ENCODE measurements at places on chromosomes 7 and 10.

GRCh38 chr10:1180836-1181235, 124.7 kb downstream of the WDR37 start:
- DNase-seq: no peak

GRCh38 chr7:28280516-28280915, 99.9 kb upstream of the JAZF1 start:
- DNase-seq: no peak

GRCh38 chr7:132242192-132242812, 334.0 kb downstream of the PLXNA4 start:
- no peak for DNase-seq

GRCh38 chr10:6239213-6239991, 36.7 kb downstream of the PFKFB3 start:
- peak; percentile 77 for DNase-seq

DNA sequence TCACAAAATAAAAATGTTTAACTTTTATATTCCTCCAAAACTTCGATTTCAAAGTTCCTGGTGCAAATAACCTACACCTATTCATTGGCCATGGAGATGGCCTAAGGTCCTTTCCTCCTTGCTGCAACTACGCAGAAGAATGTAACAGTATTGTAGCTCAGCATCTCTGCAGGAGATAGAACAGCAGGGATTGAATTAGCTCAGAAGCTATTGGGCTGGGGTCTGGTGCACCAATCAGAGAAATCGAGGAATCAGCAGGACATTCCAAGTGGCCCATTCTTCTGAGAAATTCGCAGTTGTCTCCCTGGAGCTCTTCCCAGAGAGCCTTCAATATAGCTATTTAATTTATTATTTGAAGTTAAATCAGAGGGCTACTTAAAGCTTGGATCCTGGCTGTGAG, 560.6 kb downstream of the GATA3 start:
- no peak for DNase-seq

GRCh38 chr7:54904130-54904529, 114.7 kb upstream of the EGFR start:
- DNase-seq: no peak

DNA sequence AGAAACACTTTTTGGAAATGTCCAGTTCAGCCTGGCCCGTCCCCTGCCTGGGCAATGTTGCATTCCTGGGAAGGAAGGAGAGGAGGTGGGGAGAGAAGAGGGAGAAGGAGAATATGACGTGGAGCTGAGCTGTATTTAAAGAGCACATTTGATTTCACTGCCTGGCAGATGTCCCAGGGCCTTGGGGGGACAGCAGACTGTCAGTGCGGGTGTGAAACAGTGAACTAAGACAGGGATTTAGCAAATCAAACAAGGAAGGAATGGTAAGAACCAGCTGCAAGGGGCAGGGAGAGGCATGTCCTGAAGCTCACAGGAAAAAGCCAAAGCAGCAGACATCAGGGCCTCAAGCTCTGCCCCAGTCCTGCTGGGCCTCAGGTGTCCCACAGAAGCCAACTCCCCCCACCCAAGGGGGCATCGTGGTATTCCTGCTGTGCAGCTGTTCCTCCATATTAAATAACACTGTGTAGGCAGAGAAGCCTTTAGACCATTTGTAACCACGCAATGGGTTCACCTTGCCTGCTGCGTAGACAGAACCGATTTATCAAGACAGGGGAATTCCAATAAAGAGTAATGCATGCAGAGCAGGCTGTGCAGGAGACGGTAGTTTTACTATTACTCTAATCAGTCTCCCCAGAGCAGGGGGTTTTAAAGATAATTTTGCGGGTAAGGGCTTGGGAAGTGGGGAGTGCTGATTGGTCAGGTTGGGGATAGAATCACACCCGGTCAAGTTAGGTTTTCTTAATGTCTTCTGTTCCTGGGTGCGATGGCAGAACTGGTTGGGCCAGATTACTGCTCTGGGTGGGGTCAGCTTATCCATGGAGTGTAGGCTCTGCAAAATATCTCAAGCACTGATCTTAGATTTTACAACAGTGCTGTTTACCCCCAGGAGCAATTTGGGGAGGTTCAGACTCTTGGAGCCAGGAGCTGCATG, 18.3 kb downstream of the LEP start:
- no peak for DNase-seq

DNA sequence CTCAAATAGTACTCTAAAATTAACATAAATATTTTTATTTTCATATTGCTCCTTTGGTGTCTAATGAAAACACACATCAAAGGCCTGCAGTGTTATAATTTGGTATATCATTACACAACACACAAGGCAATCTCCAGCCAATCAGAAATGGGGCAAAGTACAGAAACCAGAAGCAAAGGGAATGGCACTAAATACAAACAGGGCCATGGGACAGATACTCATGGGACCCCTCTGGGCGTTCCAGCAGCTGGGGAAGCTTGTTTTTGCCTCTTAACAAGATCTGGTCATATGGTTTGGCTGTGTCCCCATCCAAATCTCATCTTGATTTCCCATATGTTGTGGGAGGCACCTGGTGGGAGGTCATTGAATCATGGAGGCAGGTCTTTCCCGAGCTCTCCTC, 551.8 kb upstream of the NRP1 start:
- DNase-seq: no peak

DNA sequence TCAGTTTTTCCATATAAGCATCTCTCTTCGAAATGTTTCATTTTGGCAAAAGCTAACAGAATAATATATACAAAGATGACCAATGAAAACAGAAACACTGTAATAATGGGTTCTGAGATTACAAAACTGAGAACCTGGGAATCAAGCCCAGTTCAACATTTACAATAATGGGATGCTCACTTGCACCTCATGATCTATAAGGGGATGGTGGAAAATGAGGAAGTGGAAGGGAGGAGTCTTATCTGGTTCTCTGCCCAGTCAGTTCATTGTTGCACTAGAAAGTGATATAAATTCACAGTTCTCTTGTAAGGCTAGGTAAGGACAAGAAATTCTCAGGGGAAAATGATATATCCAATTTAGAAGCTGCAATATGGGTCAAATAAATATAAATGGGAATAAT, 31.7 kb upstream of the RHOBTB1 start:
- DNase-seq: no peak

GRCh38 chr7:91291902-91292301, 27.7 kb downstream of the FZD1 start:
- DNase-seq: no peak

DNA sequence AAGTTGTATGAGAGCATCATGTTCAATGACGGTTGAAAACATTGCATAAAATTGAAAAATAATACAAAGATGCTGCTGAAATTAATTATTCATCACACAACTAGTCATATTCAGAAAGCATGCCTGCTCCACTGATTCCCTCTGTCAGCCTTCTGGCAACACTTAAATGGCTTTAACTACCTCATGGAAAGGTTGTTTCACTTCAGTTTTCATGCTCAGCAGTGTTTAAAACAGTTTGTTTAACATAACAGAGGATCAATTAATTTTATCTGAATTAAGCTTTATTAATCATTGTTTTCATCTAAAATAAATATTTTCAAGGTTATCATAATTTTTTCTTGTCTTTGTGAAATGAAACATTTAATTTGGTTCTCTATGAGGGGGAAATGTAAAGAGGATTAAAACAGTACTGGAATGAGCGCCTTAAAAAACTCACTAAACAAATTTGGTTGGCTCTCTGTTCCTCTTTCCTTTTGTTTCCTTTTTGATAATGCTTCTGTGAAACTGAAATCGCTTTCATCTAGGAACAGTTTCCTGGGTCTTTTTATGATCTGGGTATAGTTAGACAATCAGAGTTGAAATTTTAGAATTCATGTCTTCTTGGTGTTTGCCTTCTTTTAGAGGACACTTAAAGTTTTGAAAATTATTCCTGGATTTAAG, 427.4 kb downstream of the SH2D4B start:
- no peak for DNase-seq

- DNase-seq: no peak
Measured at GRCh38 chr7:122803323-122803722, 82.9 kb downstream of the CADPS2 start.

GRCh38 chr10:4437061-4437460, 388.9 kb upstream of the AKR1E2 start:
- DNase-seq: no peak

DNA sequence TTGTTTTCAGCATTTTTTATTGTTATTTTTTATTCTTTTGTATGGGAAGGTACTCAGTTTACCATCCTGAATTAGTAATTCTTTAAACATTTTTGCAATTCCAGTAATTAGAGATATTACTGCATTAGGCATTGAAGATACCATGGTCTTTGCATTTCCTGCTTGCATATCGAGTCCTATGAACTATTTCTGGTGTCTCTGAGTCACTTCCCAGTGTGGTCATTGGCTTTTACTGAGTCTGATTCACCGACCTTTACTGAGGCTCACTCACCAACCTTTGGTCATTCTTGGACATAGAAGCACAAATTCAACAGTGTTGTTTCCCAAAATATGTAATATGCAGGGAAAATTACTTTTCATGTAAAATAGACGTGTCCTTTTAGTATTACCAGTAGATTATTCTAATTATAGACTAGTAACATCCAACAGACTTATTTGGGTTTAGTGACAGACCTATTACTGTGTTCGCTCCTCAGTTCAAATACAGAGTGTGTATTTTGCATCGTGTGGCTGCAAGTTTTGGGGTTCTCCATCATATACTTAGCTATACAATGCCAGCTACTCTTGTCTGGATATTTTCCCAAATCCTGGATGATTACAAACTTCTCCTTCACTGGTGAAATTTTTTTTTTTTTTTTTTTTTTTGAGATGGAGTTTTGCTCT, 180.7 kb upstream of the PRSS1 start:
- DNase-seq: no peak

- DNase-seq: peak; percentile 54
Measured at GRCh38 chr7:31744294-31744874, 57.4 kb downstream of the PPP1R17 start.

GRCh38 chr10:8272794-8273425, 218.4 kb downstream of the GATA3 start:
- DNase-seq: no peak

- no peak for DNase-seq
Measured at GRCh38 chr10:119378737-119379067, 163.8 kb downstream of the RGS10 start.

DNA sequence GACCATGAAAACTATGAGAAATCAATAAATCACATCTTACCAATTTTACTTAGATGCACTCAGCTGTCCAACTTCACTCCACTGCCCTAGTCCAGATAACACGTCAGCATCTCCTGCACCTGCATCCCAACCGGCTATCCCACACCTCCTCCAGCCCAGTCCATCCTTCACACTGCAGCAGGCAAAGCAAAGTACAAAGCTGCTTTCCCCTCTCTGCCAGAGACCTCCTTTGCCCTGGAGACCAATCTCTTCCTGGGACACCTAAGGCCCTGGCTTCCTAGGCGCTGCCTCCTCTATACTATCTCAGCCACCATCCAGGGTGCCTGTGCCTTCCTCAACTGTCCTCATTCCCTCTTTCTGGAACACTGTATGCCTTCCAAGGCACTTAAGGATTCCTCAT, 90.3 kb upstream of the DDC start:
- DNase-seq: peak; percentile 26

DNA sequence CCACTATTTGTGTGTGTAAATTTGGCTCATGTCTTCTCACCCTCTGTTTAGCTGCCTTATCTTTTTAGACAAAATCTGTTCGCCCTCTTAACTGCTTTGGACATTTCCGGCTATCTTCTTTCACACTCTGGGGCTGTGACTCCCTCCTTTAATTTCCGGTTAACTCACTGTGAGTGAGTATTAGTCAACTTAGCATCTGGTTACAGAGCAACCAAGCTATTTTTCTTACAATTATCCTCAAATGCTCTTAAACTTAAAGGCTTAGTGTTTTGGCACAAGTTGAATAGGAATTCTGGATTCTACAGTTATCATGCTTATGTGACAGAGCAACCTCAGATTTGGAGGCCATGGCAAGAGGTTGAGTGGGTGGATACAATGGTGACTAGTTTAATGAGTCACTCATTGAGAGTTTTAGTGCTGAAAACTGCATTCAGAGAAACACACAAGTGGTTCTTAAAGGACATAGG, 177.6 kb upstream of the SEMA3A start:
- no peak for DNase-seq

- DNase-seq: no peak
Measured at GRCh38 chr7:84044834-84045233, 149.8 kb downstream of the SEMA3A start.

GRCh38 chr7:140084142-140084655, 21.4 kb upstream of the PARP12 start:
- no peak for DNase-seq

DNA sequence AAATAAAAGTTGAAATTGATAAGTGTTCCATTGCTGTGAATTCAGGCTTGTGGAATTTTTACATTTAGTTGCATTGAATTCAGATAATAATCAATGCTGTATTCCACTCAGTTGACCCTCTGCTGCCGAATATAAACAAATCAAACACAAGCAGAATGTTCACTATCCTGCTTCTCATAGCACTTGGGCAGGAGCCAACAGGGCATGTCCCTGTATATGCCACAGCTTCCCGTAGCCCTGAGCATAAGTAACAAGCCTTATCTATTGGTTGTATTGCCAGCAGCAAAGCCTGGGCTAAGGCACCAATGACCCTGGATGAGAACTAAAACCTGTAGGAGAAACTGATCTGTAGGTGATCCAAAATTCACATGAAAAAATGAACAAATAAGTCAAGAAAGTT, 145.9 kb downstream of the ARHGAP12 start:
- no peak for DNase-seq

DNA sequence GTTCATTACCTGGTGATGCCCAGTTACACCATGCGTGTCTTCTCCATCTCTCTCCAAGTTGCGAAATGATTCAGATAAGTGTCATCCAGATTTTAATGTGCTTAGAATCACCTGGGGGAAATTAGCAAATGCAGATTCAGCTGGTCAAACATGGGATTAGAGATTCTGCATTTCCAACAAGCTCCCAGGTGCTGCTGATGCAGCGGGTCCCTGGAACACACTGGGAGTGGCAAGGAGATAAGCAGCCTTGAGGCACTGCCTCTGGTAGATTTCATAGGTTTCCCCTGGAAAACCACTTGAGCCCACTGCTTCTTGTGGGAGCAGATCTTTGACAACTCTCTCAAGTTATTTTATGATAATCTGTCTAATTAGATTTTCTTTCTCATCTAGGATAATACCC, 196.0 kb upstream of the C7orf33 start:
- no peak for DNase-seq

GRCh38 chr7:37076668-37077067, 352.4 kb upstream of the AOAH start:
- DNase-seq: no peak

- no peak for DNase-seq
Measured at GRCh38 chr10:96089116-96089515, 41.0 kb upstream of the ZNF518A start.

DNA sequence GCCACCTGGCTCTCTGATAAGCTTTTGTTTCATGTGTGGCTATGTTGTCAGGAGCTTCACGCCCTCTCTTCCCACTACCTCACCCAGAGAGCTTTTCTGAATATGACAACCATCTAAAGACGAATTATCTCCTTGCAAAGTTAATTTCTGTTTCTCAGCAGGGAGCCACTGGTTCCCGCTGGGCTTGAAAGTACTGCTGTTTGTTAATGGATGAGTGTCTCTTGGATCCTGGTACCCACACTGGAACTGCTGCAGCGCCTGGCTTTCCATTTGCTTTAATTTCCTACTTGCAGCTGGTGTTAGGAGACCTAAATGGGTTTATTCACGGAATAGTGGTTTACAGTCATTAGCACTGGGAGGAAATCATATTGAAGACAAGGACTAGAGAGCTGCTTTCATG, 267.9 kb upstream of the LRGUK start:
- no peak for DNase-seq

GRCh38 chr10:80497187-80498077, 40.3 kb upstream of the SH2D4B start:
- peak; percentile 56 for DNase-seq

GRCh38 chr10:102651455-102652169, 7.3 kb downstream of the TRIM8 start:
- DNase-seq: peak; percentile 54

Measured in activated CD8-positive, alpha-beta memory T cell treated with anti-CD3 and anti-CD28 coated beads, Interleukin-2, amount 50 U/mL, for 48 hours (primary cell).